Activated CD8-positive, alpha-beta memory T cell treated with anti-CD3 and anti-CD28 coated beads for 1 hour (primary cell): ENCODE measurements at places on chromosomes 12 and 14.
A peak's percentile ranks its signal among the peaks of the same experiment; 100 is the strongest.

- no peak for DNase-seq
Observed at GRCh38 chr12:10249690-10250455, 37.2 kb downstream of the GABARAPL1 start.

- DNase-seq: no peak
Observed at GRCh38 chr14:100741966-100742365, 15.3 kb downstream of the DLK1 start.

- no peak for DNase-seq
Observed at GRCh38 chr14:44653641-44654040, 146.6 kb upstream of the FSCB start.

DNA sequence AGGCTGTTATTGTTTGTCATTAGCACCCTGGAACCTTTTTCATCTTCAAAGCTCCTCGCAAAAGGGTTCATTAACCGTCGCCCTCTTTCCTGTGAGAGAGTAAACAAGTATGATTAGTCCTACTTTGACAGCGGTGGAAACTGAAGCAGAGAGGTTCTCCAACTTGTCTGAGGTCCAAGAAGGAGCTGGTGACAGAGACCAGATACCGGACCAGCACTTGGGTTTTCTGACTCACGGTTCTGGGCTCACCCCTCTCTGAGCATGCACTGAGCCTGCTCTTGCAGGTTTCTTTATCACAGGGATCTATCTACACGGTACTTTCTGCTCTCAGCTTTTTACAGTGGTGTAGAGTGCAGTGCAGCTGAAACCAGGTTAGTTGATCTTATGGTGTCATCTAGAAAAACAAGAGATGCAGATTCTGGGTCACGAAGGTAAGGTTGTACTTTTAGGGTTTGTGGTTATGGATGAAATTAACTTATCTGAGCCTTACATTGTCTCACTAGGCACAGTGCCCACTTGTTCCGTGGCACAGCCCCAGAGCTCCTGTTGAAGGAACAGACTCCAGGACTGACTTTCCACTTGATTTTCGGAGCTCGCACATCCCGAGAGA, 62.1 kb downstream of the PPP2R5C start:
- DNase-seq: peak; percentile 57

DNA sequence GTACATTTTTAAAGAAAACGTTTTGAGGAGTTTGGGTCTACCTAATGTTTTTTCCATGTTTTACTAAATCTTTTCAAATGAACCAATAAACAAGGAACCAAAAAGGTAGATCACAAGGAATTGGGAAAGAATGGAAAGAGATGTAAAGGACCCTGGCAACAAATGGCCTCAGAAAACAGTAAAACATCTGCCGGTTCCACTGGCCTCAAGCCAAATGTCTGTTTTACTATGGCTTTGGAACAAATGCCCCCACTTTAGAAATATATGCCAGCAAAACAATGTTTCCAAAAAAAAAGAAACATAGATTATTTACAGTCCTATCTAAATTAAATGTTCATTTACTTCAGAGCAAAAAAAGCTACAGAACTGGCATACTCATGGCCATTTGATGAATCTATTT, 3.0 kb downstream of the TRMT5 start:
- no peak for DNase-seq

DNA sequence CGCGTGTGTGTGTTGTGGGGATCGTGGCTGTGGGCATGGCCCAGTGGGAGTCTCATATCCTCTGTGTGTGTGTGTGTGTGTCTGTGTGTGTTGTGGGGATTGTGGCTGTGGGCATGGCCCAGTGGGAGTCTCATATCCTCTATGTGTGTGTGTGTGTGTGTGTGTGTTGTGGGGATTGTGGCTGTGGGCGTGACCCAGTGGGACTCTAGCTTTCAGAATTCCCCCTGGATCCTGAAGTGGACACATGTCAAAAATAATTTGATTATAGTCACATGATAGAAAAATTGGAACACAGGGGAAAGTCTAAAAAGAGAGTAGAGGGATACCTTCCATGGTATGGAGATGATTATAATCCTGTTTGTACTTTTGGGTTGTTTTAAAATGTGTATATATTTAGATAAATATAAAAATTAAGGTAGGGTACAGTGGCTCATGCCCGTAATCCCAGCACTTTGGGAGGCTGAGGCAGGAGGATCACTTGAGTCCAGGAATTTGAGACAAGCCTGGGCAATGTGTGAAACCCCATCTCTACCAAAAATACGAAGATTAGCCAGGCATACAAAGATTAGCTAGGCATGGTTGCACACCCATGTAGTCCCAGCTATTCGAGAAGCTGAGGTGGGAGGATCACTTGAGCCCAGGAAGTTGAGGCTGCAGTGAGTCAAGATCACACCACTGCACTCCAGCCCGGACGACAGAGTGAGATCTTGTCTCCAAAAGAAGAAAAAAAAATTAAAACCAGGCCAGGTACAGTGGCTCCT, 11.0 kb downstream of the PAPLN start:
- DNase-seq: no peak

DNA sequence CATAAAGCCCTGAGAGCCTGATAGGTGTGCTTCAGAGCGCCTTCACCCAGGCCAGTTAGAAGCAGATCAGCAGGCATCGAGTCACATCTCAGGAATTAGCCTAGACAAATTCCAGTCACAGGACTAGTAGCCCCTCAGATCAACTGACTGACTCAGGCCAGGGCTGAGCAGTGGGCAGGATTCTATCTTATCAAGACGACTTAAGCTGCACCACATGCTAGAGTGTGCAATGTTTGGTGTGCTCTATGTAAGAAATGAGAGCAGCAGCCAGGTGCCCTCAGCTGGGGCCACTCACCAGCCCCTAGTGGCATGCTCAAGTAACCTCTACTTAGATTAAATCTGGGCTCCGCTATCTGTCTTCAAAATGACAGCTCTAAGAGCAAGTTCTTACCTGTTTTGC, 19.7 kb upstream of the NGB start:
- no peak for DNase-seq

GRCh38 chr12:109127533-109128242, 11.3 kb downstream of the ACACB start:
- DNase-seq: no peak

GRCh38 chr14:99554184-99554583, 49.8 kb downstream of the CCDC85C start:
- no peak for DNase-seq

- DNase-seq: no peak
Observed at GRCh38 chr12:19848421-19848820, 409.1 kb downstream of the AEBP2 start.

DNA sequence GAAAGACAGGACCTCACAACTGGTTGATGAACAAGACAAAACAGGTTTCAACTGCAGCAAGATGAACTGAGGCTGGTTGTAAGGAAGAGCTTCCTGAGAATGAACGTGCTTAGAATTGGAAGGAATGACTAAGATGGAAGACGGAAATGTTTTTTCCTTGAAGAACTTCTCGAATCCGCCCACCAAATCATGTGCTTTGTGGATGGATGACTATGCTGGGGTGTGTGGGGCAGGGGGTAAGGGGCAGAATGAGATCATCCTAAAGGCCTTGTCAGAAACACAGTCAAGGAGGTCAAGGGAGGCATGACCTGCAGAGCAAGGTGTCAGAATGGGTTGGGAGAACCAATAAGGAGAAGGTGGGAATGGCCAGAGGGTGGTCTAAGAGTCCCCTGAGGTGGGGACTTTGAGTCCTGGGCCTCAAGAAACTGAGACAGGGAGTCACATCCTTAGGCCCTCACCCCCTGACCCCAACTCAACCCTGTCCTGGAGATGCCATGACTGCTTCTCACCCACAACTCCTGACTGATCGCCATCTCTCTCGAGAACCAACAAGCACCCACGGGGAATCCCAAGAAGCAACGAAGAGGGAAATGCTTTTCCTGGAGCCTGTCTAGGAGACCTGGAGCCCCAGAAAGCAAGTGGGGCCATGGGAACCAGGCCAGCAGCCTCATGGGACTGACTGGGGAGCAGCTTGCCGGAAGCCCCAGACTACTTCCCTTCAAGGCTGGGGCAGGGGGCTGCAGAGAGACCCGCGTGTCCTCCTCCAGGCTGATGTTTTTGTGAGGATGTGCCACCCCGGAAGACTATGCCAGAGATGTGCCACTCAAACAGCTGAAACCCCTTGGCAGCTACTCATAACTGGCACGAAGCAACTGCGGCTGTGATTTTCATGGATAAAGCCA, 84.0 kb downstream of the ACTN1 start:
- no peak for DNase-seq

DNA sequence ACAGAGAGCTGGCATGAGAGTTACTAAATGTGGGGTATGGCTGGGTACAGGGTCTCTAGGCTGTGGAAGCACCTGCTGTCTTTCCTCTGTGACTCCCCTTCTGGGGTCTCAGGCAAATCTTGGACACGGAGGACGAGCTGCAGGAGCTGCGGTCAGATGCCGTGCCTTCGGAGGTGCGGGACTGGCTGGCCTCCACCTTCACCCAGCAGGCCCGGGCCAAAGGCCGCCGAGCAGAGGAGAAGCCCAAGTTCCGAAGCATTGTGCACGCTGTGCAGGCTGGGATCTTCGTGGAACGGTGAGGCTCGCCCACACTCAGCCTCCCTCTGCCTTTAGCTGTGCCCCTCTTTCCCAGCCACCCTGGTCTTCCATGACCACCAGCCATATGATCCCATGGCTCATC, 19.4 kb downstream of the PPP1R1A start:
- no peak for DNase-seq

DNA sequence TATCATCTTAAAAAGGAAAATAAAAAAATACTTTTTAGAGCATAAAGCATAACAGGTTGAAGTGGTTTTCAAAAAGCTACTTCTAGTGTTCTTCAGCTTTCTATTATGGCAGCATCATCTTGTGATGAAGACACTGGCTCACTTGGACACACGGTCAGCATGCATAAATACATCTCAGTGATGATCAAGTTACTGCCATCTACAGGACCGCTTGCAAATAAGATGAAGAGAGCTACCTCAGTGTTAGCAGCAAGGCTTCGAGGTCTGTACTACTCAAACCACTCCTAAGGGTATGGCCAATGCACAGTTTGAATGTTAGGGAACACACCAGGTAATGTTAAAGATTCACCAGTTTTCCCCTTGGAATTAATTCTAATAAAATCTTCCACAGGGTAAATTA, 58.8 kb downstream of the GALC start:
- DNase-seq: no peak

DNA sequence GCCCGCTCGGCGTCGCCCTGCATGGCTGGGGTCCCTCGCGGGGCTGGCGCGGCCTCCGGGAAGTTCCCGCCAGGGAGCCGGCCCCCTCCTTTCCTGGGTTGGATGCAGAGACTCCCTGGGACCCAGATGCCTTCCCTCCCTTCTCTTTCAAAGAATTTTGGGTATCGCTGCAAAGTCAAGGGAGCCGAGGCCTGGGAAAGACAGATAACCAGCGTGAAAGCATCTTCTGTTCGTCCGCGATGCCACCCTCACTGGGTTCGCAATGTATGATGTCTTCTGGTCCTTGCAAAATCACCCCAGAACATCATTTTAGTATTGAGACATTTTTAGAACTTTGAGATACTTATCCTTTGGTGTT, 451 bp downstream of the IRAK3 start:
- no peak for DNase-seq

GRCh38 chr14:104597576-104597975, 7.0 kb downstream of the TMEM179 start:
- no peak for DNase-seq

GRCh38 chr12:27094726-27095125, 12.3 kb upstream of the C12orf71 start:
- no peak for DNase-seq

- no peak for DNase-seq
Observed at GRCh38 chr12:114403011-114403689, 2.8 kb downstream of the TBX5 start.

DNA sequence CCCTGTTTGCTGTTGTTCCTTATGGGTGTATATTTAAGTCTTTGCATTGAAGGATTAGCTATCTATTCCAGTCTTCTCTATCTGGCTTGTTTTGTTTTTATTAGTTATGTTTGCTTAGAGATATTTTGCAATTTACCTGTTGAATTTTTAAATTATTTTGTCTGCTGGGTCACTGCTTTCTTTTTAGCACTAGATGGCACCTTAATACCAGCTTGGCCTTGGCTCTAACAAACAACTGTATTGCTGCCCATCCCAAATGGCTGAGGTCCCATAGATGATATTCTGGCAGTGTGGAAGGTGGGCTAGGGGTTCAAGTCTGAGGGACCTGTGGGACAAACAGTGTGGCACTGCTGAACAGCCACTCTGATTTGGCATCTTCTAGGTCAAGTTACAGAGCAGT, 144.0 kb upstream of the FBXO33 start:
- DNase-seq: no peak

- DNase-seq: no peak
Observed at GRCh38 chr12:69497308-69498026, 27.3 kb downstream of the FRS2 start.

DNA sequence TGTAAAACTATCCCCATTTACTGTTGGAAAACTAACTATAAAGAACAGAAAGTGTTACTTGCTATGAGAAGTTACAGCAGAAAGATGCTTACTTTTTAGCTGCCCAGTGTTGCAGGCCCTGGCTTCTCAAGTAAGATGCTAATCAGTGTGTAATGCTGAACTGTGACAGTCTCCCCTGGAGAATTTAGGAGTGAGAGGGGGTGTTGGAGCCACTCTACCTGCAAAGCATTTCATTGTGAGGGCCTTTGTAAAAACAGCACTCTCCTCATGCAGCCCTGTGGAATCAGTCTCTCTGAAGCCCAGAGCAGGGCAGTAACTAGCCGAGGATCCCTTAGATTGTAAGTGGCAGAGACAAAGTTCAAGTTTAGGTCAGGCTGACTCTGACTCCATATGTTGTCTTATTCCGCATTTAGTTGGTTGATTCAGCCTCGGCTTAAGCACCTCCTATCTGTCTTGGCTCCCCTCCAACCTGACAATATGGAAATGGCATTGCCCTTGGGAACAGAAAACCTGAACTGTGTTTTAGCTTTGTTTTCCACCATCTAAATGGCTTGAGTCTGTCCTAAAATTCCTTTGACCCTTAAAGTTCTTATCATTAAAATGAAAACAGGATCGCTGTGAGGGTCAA, 141.3 kb downstream of the PRKCH start:
- no peak for DNase-seq

GRCh38 chr14:92207928-92208265, 86.1 kb downstream of the CPSF2 start:
- no peak for DNase-seq

GRCh38 chr14:68784978-68785533, 7.8 kb downstream of the ZFP36L1 start:
- DNase-seq: no peak
